ENCODE measurements at places on chromosomes 2 and 18.
A peak's percentile ranks its signal among the peaks of the same experiment; 100 is the strongest.

DNA sequence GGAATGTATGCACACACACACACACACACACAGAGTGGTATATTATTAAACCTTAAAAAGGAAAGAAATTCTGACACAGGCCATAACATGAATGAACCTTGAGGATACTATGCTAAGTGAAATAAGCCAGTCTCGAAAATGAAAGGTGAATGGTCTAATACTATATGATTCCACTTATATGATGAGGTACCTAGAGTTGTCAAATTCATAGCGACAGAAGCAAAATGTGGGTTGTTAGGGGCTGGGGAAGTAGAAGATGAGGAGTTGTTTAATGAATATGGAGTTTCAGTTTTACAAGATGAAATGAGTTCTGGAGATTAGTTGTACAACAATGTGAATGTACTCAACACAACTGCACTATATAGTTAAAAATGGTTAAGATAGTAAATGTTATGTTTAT is 118.1 kb downstream of the ABCA12 start:
- DNase-seq = no peak

DNA sequence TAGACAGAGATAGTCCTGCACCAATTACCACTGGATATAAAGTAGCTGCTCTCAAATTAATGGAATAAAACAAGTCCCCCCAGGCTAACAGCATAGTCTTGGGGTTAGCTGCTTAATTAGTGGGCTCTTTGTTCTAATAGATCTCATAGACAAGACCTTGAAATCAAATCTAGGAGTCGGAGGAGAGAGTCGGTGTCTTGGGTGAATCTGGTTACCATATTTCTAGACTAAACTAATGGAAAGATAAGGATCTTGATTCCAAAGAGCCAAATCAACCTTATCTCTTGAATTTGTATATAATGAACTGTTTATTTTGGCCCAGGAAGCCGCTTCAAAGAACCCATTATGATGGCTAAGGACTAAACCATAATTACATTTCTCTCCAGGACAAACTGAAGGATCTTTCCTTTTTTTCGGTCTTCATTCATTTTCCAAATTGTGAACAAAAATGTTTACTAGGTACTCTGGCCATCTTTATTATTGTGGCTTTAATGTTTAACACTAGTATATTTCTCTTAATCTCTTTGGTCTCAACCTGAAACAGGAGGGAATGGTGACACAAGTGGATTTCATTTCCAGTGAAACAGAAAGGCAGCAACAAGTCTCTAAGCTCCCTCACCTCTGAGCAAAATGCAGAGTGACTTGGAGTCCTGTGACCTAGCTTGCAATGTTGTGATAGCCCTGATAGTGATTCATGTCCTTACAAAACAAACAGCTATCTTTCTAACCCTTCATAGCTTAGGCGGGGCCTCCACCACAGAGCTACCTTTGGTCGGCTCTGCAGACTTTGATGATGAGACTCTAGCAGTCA is 137.9 kb upstream of the PARD3B start:
- no peak for DNase-seq

GRCh38 chr18:24995755-24996154 is 356.2 kb downstream of the ZNF521 start:
- no peak for DNase-seq

- no peak for DNase-seq
These were observed 207.1 kb upstream of the SLC8A1 start for GRCh38 chr2:40658941-40659340.

DNA sequence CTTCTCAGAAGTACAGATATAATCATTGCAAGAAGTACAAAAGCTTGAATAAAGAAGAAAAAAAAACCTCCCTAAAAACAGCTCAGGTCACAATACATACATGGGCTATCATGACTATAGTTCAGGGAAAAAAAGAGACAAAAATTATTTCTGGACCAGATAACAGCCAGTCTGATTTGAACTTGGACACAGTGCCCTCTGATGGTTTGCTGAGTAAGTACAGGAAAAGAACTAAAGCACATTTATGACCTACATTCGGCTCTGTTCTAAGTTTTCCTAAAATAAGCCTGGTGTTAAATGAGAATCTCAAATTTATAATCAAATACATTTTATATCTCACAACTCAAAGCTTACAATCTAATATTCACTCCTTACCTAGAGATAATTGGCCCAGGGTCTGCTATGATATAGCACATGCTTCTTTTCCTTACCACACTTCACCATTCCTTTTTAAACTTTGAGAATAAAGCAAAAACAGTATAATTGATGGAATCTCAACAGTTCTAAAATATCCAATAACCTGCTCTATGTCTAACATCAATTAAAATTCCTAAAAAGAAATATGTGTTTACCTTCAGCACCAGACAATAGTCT is 81.1 kb downstream of the RAPH1 start:
- peak; percentile 8 for DNase-seq

- DNase-seq = no peak
These were observed 46.4 kb upstream of the NPAS2 start for GRCh38 chr2:100773538-100773937.

GRCh38 chr2:24304098-24304497 is 56.2 kb downstream of the ITSN2 start:
- DNase-seq = no peak

GRCh38 chr2:190136259-190136658 is 73.7 kb upstream of the MSTN start:
- no peak for DNase-seq

GRCh38 chr2:236517251-236518031 is 52.2 kb upstream of the ACKR3 start:
- no peak for DNase-seq

DNA sequence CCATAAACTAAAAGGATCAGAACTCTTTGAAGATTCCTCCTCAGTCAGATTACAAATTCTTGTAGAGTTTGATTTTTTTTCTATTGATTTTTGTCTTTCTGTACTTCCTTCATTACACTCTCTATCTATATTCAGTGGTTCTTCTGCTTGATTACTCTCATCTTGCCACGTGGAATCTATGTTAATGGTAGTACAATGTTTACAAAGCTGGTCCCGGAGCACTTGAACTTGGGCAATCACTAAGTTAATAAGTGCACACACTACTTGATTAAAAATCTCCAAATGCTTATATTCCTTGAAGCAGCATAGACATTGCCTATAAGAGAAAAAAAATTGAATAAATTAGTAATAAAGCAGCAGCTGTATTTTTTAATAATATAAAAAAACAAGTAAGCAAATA is 65.1 kb downstream of the USP34 start:
- no peak for DNase-seq

DNA sequence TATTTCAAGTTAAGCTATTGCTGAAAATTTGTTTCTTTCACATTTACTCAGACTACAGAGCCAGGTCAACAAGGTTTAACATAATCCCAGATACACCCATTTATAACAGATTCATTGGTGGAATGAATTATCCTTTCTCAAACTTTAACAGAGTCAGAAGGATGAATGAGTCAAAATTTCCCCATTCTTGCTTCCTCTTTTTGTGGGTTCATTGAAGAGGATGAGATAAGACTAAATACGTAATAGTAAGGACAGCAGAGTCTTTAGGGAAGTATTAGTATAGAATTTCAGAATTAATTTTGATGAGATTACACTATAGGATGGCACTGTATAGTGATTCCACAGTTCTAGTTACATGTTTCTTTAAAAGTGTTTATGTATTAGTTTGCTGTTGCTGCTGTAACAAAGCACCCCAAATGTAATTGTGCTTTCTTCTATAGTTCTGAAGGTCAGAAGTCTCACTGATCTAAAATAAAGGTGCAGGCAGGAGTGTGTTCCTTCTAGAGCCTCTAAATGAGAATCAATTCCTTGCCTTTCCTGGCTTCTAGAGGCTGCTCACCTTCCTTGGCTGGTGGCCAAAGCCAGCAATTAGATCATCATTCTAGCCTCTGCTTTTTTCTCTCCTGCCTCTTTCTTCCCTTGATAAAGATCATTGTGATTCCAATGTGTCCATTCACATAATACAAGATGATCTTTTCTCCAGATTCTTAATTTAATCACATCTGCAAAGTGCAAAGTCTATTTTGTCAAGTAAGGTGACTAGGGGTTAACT is 309.3 kb upstream of the PIK3C3 start:
- no peak for DNase-seq

DNA sequence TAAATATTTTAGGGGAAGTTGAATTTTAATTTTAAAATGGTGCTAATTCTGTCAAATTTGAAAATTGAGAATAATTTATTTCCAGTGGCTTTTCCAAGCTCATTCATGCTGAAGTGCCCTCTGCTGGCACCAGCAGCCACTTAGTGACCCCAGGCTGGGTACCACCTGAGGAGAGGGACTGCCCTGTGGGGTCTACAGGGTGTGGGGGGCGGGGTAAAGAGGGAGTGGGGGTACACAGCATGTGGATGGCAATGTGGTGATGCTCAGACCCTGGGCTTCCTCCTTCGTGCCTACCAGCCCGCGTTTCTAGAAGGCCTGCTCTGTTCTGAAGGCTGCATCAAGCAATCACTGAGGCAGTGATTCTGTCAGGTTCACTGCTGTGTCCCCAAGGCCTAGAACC is 45.1 kb upstream of the SCLY start:
- no peak for DNase-seq

- no peak for DNase-seq
These were observed 158.2 kb upstream of the CRIM1 start for GRCh38 chr2:36197181-36197971.

DNA sequence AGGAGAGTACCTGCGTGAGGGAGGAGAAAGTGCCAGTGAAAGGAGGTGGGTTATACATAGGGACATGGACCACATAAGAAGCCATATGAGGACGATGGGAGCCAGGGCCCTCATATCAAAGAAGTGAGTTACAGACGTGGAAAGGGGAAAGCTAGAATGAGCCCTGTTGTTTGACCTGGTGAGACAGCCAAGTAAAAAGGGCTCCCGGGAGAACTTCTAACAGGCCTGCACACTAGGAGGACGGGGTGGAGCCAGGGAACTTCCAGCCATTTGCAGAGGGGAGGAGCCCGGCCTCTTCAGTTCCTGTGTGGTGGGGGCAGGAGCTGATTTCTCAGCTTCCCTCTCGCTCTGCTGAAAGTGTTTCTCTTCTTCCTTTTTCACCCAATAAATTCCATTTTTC is 84.1 kb upstream of the SLC66A3 start:
- no peak for DNase-seq

DNA sequence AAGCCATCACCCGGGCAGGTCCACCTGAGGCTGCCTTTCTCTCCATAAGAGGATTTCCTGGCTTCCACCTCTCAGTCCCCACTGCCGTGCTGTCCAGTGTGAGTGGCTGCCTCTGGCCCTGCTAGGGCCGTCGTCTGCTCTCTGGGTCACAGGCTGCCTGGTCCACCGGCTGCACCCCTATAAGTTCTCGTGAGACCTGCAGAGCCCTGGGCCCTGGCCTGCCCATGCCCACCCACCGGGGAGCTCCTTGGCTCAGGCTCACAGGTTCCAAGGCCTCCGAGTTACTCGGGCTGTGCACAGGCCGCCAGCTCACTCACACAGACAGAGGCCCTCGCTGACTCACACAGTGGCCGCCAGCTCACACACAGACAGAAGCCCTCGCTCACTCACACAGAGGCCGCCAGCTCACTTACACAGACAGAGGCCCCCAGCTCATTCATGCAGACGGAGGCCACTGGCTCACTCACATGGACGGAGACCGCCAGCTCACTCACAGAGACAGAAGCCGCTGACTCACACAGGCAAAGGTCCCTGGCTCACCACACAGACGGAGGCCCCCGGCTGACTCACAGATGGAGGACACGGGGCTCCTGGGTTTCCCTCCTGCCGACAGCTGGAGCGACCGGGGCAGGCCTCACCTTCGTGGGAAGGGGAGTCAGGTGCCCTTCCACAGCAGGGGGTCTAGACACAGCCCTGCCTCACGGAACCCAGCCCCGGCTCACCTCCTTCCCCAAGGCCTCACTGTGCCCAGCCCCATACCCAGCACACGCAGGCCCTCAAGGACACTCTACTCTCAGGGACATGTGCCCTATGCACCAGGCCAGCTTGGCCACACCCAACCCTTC is 334.1 kb upstream of the MYT1L start:
- DNase-seq = no peak

DNA sequence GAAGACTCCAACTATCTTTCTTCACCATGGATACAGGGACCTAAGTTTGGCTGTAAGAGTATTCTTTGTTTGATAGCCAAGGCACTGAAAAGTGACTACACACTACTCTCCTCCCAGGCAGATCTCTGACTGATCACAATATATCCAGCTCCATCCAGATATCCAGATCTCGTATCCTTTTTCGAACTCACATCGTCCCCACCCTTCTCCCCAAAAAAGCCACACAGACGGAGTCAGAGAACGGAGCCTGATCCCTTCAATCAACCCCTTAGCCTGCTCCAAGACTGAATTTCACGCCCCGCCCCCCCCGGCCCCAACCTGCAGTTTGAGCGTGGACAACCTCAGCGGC is 533 bp downstream of the DHX57 start:
- no peak for DNase-seq

DNA sequence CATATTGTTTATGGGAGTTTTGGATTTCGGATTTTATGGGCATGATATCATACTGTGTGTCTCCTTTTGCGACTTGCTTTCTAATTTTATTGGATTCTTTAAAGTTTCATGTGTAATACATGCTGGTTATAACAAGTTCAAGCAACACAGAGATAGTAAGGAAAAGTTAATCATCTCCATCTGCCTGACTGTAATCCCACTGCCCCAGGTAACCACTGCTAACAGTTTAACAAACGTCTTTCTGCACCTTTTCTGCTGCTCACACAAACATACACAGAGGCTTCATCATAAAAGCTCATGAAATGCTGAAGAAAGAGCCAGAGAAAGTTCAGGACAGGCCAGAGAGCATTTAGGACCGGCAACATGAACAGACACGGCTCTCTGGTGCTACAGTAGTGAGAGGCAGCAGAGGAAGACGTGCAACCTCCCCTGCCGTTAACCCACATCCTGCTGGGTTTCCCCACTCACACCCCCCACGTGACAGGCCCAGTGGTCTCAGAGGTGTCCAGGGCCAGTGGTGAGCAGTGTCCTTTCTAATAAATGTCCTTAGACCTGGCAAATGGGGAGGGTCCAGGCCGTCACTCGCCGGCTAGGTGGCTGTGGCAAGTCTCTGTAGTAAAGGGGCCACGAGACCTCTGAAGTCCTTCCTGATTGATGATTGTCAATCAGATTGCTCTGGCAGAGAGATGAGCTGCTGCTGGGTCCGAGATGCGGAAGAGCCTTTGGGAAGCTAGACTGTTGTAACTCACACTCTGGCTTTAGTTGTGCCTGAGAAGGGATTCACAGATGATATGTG is 43.0 kb upstream of the SLC1A4 start:
- DNase-seq = no peak

DNA sequence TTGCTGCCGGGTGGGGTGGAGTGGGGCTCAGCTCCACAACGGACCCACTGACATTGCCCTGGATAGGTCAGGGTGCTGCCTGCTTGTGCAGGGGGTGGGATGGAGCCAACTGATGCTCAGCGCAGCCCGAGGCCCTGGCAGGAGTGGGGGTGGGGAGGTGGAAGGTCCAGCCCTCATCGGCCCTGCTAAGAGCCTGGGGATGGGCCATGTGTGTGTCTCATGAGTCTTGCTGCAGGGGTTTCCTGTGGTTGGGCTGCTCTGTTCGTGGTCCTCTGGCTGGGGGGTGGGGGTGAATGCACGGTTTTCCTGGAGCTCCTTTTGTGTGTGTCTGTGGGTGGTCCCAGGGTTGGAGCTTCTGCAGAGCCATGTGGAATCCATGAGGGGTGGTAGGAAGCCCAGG is 39.4 kb upstream of the GALR1 start:
- no peak for DNase-seq

GRCh38 chr2:113240915-113241911 is 37.5 kb downstream of the PAX8 start:
- no peak for DNase-seq

Measured in NCI-H2081 treated with DMSO at 0.1 percent for 48 hours (cell line).